ENCODE measurements at places on chromosomes 2 and 18.

- no peak for DNase-seq
Measured at GRCh38 chr18:10081492-10081891, 167.7 kb downstream of the VAPA start.

- DNase-seq = no peak
Measured at GRCh38 chr2:214774108-214774507, 35.4 kb downstream of the BARD1 start.

- DNase-seq = peak; percentile 54
Measured at GRCh38 chr2:103789381-103790095, 1027.7 kb downstream of the TMEM182 start.

DNA sequence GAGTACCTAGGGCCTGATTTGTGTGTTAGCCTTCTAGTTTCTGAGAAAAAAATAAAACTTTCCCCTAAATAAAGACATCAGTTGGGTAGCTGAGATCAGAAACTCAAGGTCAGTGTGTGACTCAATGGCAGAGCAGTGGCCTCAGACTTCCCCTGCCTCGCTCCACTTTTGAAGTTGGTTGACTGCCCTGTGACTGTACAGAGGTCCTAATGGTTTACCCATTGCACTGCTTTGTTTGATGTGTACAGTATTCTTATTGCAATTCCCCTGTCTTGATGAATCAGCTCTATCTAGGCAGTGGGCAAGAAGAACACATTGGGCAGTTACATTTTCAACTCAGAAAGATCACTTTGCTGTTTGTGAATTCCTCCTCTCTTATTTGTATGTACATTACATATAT lies 315.7 kb downstream of the KCNS3 start:
- no peak for DNase-seq

DNA sequence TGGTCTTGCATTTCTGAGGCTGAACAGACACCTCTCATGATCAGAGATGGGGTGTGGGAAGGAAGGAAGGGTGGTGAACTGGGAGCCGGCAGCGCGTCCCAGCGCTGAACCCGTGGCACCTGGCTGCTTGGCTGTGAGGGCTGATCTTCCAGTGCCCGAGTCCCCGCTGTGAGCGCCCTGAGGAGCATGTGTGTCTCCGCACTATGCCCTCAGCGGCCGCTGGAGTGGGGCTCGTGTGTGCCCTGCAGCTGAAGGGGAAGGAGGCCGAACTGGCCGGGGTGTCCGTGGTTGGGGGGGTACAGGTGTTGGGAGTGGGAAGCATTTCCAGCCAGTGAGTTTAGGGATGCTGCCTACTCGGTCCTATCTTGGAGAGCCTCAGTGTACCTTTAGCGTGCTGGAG lies 82.2 kb downstream of the LDLRAD4 start:
- no peak for DNase-seq

- DNase-seq = peak; percentile 16
Measured at GRCh38 chr2:179106676-179107428, 56.9 kb upstream of the CCDC141 start.
